Hepatic stellate cell (primary cell): ENCODE measurements at places on chromosomes 12 and 14.

DNA sequence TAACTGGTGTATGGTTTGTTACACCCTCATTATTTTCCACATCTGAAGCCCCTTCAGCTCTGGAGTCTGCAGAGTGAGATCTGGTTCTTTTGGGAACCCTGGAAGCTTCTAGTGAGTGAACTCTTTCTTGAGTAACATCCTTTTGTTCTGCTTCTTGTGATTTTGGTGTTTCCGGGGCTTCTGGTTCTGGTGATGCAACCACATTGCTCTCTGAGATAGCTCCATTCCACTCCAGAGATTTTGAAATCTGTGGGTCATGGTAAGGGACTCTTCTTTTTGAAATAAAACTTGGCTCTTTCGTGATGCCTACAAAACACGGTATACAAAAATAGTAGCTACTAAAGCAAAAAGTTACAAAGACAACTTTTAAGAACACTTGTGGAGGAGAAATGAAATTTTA is 5.4 kb downstream of the MDM1 start:
- no peak for DNase-seq

DNA sequence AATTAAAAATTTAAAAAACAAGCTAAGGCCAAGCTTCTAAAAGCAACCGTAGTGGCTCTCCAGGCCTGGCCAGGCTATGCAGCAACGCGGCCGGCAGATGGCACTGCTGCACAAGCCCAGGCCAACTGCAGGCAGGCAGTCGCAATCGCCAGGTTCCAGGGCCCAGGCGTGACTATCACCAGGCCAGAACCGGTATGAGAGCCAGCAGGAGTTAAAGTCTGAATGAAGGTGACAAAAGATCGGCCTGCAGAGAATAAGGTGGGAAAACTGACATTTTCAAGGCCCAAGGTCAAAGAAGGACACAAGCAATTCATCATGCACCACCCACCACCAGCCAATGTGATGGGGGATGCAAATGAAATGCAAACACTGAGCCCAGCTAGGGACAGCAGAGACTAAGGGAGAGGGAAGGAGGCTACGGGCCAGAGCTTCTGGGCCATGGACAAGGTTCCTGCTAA is 43.6 kb upstream of the ANO2 start:
- DNase-seq: peak; percentile 83

DNA sequence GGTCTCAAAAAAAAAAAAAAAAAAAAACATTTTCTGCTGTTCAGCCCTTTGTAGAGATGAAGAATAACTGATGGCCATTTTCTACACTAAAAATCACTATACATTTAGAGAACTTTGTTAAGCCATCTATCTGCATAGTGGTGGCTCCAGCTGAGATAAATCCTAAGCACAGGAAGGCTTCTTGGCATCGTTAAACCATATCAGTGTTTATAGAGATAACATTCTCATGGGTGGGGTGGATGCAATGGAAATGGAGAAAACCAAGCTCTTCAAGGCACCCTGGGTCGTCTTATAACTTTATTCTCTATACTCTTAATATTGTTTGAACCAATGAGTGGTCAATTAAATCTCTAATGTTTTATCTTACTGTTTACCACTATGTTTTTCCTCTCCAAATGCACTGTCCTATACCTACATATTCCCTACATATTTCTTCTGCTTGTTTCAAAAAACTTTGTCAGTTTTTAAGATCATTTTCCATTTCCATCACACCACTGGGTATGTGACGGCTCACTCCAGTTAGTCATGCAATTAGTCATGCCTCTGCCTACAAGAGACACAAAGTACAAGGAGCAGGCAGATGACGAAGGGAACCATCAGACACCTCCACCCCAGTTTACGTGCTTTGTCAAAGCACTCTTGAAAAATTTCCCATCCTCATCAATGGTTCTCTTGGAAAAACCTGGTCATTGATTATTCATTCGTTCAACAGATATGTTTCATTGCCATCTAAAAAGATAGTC is 119.3 kb upstream of the OVCH1 start:
- DNase-seq: peak; percentile 23

DNA sequence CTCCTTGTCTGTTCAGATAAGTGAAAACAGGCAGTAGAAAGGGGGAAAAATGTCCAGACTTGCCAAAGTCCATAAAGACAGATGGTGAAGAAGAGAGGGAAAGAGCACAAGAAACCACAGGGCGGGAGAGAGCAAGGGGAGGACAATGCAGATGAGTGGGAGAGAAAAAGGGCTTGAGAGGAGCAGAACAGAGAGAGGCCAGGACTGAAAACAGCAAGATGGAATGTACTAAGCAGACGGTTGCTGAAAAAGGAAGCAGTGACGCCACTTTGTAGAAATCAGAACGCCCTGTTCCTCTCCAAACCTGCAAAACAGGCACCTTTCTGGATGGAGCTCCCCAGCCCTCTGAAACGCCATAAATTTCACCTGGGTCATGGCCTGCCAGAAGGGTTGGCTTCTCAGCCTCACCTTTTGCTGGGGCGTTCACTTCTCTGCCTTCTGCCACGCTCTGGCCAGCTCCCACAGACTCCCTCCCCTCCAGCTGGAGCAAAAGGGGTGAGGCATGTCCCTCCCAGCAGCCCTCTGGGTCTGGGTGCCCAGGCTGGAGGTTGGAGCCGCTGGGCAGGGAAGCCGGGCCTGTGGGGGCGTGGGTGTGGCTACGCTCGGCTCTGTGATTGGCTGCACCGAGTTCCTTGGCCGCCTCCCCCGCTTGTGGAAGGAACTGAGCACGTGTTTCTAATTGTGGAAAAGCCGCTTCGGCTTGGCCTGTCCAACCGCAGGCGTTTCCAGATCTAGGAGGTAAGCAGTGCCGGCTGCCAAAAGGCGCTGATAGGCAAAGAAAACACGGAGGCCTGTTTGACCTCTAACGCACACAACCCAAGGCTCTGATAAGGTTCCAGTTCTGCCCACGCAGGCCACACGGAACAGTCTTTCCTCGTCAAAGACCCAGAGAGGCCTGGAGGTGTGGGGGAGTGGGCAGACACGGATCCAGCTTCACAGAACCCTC is 29.3 kb downstream of the SLC7A8 start:
- peak; percentile 65 for DNase-seq

DNA sequence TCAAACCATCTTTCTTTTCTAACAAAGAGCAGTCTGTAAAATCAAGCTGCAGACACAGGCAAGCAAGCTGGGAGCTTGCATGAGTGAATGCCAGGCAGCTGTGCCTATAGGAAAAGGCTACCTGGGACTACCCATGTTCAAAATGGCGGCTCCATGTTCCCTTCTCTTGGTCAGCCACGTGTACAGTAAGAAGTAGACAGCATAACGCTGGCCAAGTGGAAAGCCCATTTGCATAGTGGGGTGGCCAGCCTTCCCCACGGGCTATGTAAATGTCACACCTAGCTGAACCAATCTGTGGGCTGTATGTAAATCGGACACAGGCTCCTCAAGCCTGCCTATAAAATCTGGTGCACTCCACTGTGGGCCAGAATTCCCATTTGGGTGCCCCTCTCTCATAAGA is 117.1 kb downstream of the SYT10 start:
- no peak for DNase-seq

- no peak for DNase-seq
Observed at GRCh38 chr12:121620333-121620891, 5.9 kb upstream of the ORAI1 start.

DNA sequence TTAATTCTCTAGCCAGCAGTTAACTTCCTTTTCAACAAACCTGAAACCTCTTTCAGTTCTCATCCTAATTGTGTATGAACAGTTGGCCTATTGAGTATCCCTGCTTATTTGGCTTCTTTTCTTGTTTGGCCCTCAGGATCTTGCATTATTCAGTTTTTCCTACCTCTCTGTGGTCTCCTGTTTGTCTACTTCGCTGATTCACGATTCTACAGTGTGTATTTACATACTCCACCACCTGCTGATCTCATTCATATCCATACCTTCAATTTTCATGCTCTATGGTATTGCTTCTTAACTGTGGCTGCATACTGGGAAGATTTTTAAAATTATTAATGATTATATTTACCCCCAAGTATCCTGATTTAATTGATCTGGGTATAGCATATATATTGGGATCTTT is 56.4 kb downstream of the RASSF9 start:
- DNase-seq: no peak

DNA sequence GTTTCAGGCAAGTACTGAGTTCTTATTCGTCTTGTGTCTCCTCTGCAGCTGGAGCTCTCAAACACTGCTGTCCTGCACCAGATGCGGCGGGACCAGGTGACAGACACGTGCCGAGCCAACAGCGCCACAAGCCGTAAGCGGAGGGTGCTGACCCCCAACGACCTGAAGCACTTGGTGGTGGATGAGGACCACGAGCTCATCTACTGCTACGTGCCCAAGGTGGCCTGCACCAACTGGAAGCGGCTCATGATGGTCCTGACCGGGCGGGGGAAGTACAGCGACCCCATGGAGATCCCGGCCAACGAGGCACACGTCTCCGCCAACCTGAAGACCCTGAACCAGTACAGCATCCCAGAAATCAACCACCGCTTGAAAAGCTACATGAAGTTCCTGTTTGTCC is 201.2 kb downstream of the SLC41A2 start:
- DNase-seq: no peak

GRCh38 chr12:51863933-51864832 is 15.7 kb upstream of the FIGNL2 start:
- no peak for DNase-seq

DNA sequence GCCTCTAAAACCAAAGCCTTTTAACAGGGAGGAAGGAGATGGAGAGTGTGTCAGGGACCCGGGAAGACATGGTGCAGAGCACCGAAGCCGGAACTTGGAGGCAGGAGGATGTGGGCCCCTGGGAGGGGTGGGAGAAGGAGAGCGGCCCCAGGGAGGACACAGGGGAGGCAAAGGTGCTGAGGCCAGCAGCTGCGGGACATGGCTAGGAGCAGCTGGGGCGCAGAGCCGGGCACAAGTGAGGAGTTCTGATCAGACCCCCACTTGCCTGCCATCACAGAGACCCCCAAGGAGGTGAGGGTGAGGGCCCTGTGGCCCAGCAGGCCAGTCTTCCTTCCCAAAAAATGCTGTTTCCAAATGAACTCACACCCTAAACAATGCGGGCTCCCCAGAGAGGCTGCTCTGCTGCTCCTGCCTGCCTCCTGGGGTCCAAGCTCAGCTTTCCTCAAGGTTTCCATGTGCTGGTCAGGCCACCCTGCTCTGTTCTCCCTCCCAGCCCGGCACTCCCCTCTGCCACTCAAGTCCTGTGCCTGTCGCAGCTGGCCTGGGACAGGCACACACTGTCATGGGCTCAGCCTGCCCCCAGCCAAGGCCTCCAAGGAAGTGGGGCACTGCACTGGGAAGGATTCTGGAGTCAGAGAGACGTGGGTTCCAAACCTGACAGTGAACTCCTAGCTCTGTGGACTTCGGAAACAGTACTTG is 24.0 kb downstream of the CHGA start:
- no peak for DNase-seq

- DNase-seq: no peak
Observed at GRCh38 chr12:6314776-6315175, 4.3 kb downstream of the PLEKHG6 start.

GRCh38 chr14:89674936-89675335 is 257.9 kb upstream of the FOXN3 start:
- no peak for DNase-seq

- peak; percentile 14 for DNase-seq
Observed at GRCh38 chr12:127811988-127812387, 455.0 kb upstream of the TMEM132C start.

DNA sequence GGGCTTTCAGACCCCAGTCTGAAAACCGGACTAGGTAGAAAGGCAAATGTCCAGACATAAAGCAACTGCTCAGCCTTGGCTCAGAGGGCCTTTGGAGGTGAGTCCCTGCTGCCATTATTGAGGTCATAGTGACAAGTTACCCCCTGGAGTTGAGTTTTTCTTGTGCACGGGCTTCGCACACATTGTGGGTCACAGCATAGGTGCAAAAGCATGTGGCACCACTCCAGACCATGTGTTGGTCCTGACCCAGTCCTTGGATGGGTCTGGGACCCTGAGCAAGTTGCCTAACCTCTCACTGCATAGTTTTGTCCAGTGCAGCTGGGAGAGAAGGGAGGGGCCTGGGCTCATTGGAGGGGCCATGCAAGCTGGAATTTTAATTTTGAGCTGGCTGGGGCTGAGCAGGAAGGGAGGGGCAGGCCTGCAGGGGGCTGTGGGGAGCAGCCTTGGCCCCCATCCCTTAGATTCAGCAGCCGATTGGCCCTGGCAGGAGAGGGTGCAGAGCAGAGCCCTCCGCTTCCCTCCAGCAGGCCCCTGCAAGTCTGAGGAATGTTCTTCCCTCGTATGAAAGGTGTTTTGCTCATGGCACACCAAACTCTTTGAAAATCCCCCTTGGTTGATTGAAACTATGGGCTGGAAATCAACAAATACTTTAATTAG is 4.2 kb upstream of the KRT5 start:
- DNase-seq: no peak

DNA sequence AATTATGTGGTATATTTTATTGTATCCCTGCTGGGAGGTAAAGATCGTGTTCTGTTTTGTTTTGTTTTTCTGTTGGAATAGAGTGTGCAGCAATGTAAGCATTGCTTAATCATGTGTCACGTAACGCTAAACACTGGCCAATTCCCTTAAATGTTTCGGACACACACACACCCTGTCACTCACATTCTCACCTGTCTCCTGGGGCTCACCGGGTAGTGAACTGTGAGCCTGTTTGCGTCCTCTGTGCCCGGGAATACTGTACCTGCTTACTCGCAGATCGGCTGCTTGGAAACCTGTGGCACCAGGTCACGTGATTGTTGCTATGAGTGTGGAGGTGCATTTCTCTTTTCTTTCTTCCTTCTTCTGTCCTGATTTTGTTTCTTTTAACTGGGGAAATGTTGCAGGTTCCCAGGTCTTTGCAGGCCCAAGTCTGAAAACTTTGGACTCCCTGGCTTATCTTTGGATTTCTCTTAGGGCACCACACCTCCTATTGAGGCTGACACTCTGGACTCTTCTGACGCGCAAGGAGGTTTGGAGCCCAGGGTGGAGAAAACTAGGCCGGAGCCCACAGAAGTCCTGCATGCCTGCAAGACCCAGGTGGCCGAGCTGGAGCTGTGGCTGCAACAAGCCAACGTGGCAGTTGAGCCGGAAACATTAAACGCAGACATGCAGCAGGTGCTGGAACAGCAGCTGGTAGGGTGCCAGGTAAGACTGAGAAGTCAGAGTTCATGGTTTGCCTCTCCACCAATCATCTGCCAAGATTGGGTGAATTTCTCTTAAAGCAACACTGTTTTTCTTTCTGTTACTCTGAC is 181.1 kb downstream of the ESR2 start:
- no peak for DNase-seq

DNA sequence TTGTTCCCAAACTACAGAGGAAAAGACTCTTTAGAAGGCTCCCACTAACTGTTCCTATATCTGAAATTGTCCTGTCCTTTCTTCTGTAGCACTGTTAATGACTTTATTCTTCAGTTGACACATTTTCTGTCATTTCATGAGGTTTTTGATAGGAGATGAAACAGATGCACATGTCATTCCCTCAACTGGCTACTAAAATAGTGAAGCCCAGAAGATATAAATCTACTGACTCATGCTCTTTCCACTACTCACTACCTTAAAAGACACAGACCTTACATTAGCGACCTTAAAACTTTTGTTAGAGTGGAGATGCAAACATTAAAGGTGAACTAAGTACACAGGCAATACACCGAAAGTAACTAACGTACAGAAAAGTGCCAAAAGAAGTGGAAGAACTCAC is 59.5 kb upstream of the ANKS1B start:
- DNase-seq: no peak

GRCh38 chr14:103688906-103689902 is 26.0 kb downstream of the XRCC3 start:
- DNase-seq: no peak
